Sigmoid colon (tissue), 7 donors: ENCODE measurements at places on chromosomes 12 and 14. TPM values are rescaled to one million over a fixed set of nuclear protein-coding genes. Genes with fewer than 3 reads are reported as not detected.

Gene CBLN3
- 1.4 TPM for total RNA-seq

- no peak for DNase-seq
Measured at GRCh38 chr12:100533376-100533775, 40.1 kb upstream of the GAS2L3 start.

Gene EML5
- 4.4 TPM for total RNA-seq

DNA sequence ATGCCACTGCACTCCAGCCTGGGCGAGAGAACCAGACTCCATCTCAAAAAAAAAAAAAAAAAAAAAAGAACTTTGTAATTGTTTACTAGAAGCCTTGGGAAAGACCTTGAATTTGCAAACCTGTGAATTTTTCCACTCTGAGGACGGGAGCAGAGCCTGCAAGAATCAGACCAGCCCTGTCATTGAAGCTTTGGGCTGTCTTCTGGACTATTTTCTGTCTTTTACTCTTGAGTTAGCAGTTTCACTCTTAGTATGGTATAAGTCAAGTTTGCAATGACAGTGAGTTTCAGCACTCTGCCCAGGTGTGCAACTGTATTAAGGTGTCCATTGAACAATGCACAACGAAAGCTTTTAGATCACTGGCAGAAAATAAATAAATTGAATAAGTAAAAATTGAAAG, 81.4 kb upstream of the KRAS start:
- no peak for DNase-seq

- DNase-seq = no peak
Measured at GRCh38 chr12:21499765-21500164, 1.7 kb downstream of the RECQL start.

GRCh38 chr12:130455161-130455560, 117.5 kb downstream of the PIWIL1 start:
- DNase-seq = no peak

Gene DPY19L2
- 26.6 TPM for total RNA-seq

Gene PAX9
- total RNA-seq = not detected

DNA sequence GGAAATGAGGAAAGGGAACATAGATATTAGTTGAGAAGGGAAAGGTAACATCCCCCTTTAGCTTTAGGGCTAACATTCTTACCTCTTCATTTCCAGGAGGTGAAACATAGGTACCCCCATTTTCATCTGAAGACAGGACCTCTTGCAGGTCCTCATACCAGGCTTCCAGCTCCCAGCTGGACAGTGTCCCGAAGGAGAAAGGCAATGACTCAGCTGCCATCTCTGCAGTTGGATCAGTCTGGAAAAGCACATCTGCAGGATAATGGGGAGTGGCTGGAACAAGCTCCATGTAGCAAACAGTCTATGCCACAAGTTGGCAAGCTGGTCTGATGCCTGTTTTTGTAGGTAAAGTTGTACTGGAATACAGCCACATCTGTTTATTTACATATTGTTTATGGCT, 3.1 kb downstream of the DDIT3 start:
- no peak for DNase-seq

GRCh38 chr14:102430212-102430908, 67.6 kb downstream of the TECPR2 start:
- no peak for DNase-seq

DNA sequence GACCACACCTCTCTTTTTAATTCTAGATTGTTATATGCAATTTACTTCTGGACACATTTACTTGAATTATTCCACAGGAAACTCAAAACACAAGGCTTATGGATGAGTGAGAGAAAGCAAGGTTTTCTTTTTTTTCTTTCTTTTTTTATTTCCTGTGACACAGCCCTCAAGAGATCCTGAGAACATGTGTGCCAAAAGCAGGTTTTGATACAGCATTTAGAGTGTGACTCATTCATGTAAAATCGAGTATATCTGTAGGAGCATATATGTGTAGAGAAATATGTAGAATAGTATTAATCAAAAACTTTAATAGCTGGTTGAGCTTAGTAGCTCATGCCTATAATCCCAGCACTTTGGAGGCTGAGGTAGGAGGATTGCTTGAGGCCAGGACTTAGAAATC, 4.4 kb upstream of the MAX start:
- DNase-seq = no peak
